Fibroblast of the aortic adventitia (primary cell): ENCODE measurements at places on chromosomes 6 and 20.
A peak's percentile ranks its signal among the peaks of the same experiment; 100 is the strongest.

GRCh38 chr20:38001173-38001875 lies 31.9 kb downstream of the TTI1 start:
- peak; percentile 75 for DNase-seq

DNA sequence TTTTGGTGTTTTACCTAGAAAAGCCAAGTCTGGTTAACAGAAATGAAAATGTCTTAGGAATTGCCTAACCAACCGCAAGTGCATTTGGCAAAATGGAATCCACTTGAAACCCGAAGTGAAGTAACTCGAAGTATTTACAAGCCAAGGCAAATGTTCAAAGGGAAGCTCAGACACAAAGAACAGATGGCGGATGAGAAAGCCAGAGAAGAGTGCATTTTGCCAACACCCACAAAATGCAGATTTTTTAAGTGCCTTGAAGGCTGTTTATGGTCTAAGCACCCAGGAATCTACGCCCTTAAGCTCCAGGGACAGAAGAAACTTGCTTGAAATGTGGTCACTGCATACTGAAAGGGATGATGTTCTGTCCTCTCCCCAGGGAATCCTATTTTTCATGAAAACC lies 70.0 kb upstream of the TBXT start:
- DNase-seq, result peak; percentile 4

DNA sequence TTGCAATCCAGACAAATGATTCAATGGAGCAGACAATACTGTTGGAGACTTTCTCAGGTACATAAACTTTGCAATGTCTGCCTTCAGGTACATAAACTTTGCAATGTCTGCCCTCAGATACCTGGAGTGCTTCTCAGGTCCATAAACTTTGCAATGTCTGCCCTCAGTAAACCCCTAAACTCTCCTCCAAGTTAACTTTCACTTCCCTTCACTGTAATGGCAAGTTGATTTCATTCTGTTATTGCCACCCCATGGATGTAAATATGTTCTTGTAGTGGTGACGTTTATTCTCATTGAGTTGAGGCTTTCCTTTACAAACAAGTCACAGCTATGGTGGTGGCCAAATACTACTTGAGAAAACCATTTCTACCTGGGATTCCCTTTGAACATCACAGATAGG lies 338.8 kb downstream of the EPM2A start:
- no peak for DNase-seq

- DNase-seq, result no peak
Measured at GRCh38 chr6:66865771-66866170, 1158.7 kb upstream of the EYS start.

- no peak for DNase-seq
Measured at GRCh38 chr6:132275066-132275970, 126.0 kb downstream of the MOXD1 start.

- peak; percentile 83 for DNase-seq
Measured at GRCh38 chr20:14235355-14235754, 102.1 kb downstream of the FLRT3 start.

DNA sequence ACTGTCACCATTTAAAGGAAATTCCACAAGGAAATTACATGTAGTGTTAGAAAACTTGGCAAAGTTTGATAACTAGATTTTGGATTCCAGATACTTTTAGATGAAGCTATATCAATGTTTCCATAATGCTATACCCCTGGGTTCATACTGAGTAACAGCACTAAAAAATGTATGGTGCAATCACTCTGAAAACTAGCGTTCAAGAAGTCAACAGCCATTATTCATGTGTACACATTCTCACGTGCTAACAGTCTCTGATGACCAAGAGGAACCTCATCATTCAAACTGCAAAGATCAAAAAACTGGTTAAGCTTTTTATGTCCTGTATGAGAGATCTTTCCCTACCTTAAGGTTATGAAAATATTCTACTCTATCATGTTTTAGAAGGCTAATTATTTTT lies 197.6 kb downstream of the GMDS start:
- peak; percentile 25 for DNase-seq

GRCh38 chr20:3339571-3339970 lies 67.9 kb downstream of the DNAAF9 start:
- no peak for DNase-seq

DNA sequence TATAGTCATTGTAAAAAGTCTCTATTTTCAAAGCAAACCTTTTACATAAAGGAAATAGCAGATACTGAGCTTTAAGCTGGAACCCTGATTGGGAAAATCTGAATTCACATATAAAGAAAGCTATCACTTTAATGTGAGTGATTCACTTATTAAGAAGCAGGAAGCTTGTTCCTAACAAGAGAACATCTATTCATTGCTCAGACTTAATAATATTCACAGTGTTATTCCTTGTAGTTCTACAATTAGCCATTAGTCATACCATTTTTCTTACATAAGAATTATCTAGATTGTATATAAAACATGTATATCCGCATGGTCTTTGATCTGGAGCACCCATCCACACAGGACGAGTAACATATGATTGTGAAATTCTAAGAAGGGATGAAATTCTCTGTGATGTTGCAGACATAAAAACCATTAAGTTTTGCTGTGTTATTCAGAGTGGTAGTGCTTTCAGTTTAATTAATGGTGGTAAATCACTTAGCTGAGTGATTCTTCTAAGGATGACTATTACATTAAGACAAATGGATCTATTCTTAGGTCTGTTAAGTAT lies 71.1 kb upstream of the FOXQ1 start:
- DNase-seq, result no peak
